KG1 (cell line): ENCODE measurements at places on chromosomes 13 and 19.

DNA sequence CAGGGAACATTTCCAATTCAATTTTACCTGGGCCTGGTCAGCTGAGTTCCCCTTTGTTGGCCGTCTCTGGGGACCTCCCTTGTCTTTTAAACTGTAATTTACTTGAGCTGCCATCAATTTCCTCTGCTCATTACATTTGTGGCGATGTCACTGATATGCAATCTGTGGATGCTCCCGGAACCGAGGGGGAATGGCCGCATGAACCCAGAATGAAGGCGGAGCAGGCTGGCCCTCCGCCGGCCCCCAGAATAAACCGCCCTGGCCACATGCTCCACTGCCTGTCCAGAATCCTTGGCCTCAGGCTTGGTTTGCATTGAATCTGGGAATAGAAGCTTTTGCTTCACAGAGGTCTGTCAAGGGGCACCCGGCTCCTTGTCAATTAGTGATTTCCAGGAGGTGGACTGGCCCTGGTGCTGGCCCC is 276.8 kb downstream of the TEX29 start:
- no peak for DNase-seq

DNA sequence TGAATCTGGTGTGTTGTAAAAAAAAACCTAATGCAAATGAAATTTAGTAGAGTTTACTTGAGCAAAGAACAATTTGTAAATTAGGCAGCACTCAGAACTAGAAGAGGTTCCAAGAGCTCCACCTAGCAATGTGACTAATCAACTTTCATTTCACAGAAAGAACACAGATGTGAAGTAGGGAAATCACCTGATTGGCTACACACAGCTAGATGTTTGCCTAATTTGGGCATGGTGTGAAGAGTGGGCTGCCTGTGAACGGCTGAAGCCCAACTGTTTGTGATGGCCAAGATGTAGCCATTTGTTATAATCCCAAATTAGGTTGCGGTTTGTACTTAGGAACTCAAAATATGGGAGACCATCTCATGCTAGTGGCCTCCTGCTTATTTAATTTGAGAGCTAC is 724.4 kb upstream of the SLITRK5 start:
- no peak for DNase-seq

GRCh38 chr19:58118979-58119733 is 21.1 kb upstream of the ZSCAN18 start:
- no peak for DNase-seq

DNA sequence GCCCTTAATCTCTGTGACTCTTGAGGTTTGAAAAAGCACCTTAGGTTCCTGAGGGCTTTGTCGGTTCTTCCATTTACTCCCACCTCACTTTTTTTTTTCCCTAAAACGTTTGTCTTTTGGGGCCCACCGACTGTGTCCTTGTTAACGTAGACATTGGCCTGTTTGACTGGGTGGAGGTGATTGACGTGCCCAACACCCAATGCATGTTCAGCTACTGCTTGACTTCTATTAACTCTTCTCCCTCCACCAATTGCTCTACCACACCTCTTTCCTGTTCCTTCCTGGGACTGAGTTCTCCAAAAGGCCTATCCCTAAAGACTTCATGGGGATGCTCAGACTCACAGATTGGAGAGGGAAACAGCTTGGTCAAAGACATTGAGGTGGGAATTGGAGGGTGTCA is 17.3 kb downstream of the CKM start:
- no peak for DNase-seq
